Lung microvascular endothelial cell (primary cell): ENCODE measurements at places on chromosomes 2 and 18. TPM values are rescaled to one million over a fixed set of nuclear protein-coding genes. Genes with fewer than 3 reads are reported as not detected.

DNA sequence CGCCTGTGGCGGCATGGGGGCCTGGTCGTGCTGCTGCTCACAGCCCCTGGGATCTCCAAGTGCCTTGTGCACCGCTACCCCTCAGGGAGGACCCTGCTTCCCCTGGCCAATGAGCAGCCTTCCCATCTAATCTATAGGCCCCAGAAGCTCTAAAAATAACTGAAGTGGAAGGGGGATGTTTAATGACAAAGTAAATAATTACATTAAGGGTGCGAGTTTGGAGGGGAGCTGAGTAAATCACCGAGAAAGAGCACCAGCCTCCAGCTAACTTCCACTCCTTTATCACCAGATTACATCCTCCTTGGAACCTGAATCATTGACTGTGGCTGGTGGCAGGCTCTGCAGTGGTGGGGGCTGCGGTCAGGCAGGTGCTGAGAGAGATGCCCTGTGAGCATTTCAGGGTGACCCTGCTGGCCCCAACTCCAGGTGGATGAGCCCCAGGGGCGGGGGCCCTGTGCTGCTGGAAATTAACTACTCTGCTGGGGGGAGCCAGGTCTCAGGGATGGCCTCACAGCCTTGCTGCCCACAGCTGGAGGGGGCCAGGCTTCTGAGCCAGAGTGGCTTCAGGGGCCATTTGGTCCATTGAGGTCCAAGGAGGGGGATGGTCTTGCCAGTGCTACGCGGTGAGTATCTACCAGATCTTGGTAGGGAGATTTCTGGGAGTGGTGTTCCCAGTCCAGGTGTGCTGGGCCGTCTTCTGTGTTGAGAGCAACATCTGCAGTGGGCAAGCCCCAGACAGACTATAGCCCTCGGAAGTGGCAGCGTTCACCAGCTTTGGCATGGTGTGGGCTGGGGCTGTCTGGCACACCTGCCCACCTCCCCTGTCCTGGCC, 74.2 kb downstream of the GLI2 start:
- DNase-seq, result no peak

Gene FRZB
- total RNA-seq, result 0.22 and 0.79 TPM in 2 replicates

DNA sequence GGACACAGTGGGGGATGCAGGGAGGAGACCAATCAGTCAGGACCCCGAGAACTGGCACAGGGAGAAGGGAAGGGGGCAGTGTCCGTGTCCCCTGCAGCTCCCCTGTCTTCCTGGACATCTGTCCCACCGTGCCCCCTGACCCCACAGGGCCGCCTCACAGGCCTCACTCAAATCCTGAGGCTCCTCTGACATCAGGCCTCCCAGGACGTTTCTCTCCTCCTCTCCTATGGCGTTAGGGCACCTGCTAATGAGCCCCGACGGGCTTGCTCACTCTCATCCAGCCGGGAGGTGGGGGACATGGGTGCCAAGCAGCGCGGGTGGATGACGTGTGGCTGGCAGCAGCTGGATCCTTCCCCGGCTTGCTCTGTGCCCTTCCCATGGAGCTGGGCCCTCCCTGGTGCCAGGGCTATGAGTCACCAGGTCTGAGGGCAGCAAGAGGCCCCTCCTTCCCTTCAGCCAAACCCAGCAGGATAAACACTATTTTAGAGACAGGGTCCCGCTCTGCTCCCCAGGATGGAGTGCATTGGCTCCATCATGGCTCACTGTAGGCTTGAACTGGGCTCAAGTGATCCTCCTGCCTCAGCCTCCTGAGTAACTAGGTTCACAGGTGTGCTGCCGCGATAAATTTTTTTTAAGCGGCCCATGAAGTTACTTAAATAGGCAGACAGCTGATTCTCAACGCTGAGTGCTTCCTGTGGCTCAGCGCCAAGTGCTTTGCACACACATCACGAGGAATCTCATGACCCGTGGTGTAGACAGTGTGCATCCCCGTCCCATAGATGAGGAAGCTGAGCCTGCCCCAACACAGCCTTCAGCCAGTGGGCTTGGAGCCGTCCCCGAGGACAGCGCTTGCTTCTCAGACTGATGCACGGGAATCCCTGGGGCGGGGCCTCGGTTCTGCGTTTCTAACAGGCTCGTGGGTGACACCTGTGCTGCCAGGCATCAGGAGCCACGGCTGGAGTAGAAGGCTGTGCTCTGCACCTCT, 64.5 kb upstream of the HDAC4 start:
- DNase-seq, result no peak

Gene SRD5A2
- not detected in 2 replicates for total RNA-seq

- no peak for DNase-seq
Measured at GRCh38 chr2:234304950-234305349, 191.9 kb downstream of the ARL4C start.

DNA sequence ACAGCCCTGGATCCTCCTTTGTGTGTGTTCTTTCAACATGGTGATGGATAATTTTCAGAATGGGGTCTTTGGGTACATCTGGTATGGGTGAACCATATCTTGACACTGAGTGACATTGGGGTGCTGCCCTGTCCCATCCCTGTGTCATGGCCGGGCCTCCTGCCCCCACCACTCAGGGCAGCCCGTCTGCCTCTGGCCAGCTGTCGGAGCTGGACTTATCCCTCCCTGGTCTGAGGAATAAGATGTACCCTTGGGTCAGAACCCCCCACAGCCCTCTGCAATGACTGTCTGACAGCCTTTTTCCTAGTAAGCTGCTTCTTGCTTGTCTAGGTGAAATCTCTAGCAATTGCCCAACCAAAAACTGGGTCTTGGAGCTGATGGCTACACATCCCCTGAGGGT, 142.9 kb downstream of the SH3RF3 start:
- DNase-seq, result no peak

DNA sequence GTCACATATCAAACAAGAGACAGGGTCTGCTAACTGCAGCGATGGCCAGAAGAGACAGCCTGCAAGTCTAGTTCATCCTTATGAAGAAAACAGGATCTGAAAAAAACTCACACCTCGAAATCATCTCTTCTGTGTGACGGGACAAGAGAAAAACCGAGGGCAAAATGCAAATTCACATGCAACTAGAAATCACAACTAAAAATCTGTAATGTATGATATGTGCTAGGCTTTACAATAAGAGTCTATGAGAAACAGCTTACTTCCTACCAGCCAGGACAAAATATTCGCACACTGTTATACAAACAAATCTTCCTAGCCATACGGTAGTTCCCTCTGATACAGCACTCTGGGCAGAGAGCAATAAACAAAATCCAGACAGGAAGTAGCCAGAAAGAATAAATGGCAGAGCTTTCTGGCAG, 48.8 kb downstream of the ANKRD44 start:
- peak; percentile 57 for DNase-seq

Gene GATA6
- total RNA-seq, result 0.40 and 0.44 TPM in 2 replicates

Gene LYG2
- not detected in 2 replicates for total RNA-seq

GRCh38 chr2:117832332-117832731, 17.8 kb downstream of the DDX18 start:
- DNase-seq, result no peak

Gene CCDC141
- total RNA-seq, result 0.20 and 0.87 TPM in 2 replicates
